ENCODE measurements at places on chromosomes 5 and 9.

DNA sequence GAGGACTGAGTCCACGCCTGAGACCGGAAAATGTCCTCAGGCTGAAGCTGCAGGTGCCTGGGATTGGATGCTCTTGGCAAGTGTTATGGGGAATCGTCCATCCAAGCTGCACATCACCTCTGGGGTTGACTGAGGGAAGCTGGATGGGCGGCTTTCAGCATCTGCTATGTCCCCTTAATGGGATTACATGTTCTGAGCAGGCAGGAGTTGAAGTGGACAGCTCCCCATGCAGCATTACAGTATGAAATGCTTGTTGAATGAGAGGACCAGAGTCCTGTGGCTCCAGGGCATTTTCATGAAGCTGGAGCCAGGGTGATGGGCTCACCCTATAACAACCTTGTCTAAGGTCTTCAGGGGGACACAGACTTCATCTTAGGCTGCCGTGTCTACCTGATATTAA lies 270.9 kb downstream of the HSPA4 start:
- DNase-seq: no peak

GRCh38 chr5:143215690-143216089 lies 187.8 kb downstream of the NR3C1 start:
- DNase-seq: no peak

- no peak for DNase-seq
Observed at GRCh38 chr9:13556656-13557055, 277.2 kb upstream of the MPDZ start.

DNA sequence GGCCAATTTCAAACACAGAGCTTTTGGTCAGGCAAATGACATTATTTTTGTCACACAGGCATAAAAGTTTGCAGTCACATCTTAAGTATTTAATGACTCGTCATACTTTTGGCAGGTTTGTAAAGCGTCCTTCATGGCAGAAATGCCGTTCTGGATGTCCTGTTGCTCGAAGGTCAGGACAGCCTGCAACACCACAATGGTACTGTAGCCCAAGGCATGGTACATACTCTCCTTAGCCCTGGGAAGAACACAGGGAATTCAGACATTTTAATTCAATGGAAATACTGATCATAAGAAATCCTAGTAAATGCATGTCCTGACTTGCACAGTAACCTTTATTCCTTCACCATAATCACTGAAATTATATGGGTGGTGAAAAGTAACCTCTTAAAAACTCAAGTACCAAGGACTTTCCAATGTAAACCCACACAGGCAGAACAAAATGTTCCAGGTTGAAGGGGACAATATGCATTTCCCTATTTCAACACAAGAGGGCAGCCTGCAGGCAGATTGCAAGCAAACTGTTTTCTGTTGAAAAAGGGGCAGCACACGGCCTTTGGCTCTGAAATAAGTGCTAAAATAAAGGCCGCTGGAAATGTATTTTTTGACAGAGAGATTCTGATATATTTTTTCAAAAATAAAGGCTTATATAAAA lies 95.7 kb downstream of the TTC39B start:
- peak; percentile 18 for DNase-seq

- no peak for DNase-seq
Observed at GRCh38 chr5:115531787-115532367, 12.7 kb downstream of the FEM1C start.

GRCh38 chr5:35438786-35439185 lies 178.9 kb upstream of the SPEF2 start:
- no peak for DNase-seq

- DNase-seq: no peak
Observed at GRCh38 chr9:19513671-19514275, 105.0 kb downstream of the ACER2 start.

- no peak for DNase-seq
Observed at GRCh38 chr5:56607551-56607950, 207.8 kb upstream of the MAP3K1 start.

- DNase-seq: no peak
Observed at GRCh38 chr9:117400171-117400570, 14.7 kb downstream of the ASTN2 start.
